Effector memory CD4-positive, alpha-beta T cell (primary cell): ENCODE measurements at places on chromosomes 5 and 9.
A peak's percentile ranks its signal among the peaks of the same experiment; 100 is the strongest.

DNA sequence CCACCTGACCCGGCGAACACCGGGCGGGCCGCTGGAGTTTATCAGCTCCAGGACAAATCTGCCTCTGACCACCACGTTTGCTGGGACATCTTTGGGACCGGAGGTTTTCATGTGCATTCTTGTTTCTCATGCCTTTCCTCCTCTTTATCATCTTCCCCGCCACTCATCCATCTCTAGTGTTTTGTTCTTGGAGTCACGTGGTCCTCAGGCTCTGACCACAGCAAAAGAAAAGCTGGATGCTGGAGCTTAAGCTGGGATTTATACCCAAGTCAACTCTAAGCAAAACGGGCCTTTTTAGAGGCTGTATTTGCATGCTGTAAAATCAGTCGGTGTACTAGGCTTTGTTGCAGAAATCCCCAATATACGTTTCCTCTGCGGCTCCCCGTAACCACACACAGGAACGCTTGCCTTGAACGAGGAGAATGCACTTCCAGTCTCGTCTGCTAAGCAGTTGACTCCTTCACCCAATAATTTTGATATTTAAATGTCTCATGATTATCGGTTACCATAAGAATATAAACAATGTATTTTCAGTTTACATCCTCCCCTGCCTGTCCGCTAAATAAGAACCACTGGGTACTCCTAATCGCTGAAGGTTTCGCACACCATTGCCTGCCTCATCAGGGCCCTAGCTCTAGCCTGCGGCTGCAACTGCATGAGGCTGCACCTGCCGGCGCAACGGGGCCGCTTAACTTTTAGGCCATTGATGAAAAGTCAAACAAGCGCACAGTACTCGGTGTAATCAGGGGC is 560 bp upstream of the NDUFS6 start:
- DNase-seq = peak; percentile 52

DNA sequence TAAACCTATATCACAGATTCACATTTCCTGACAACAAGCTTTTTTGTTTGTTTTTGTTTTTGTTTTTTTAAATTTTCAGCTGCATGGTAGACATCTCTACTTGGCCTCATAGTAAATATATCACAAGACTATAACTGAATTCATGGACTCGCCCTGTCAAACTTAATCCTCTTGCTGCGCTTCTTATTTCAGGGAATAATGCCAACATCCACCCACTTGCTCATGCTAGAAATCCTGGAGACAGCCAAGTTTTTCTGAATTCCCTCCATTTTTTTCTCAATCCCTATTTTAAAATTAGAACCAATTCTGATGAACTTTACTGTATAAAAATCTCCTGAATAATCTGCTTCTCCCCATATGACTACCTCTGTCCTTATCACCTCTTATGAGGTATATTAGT is 283.6 kb upstream of the RPS23 start:
- no peak for DNase-seq

GRCh38 chr9:32550150-32550561 is 2.0 kb upstream of the SMIM27 start:
- no peak for DNase-seq

GRCh38 chr5:35954175-35954574 is 15.8 kb upstream of the CAPSL start:
- DNase-seq = no peak

DNA sequence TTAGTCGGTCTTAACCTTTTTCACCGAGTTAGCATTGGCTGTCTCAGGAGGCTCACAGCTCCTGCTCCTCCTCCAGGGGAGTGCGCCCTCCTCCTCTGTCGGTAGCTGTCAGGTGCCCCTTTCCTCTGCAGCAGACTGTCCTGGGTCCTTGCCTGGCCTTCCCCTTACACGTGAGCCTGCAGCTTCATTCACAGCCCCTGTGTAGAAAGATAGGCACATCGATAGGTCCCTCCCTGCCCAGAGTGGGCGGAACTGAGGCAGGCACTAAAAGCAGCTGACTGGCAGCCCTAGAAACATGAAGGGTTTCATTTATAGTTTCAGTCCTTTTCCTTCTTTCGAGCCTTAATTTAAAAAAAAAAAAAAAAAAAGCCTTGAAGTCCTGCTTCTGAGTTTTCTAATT is 17.2 kb downstream of the TENT4A start:
- DNase-seq = no peak

DNA sequence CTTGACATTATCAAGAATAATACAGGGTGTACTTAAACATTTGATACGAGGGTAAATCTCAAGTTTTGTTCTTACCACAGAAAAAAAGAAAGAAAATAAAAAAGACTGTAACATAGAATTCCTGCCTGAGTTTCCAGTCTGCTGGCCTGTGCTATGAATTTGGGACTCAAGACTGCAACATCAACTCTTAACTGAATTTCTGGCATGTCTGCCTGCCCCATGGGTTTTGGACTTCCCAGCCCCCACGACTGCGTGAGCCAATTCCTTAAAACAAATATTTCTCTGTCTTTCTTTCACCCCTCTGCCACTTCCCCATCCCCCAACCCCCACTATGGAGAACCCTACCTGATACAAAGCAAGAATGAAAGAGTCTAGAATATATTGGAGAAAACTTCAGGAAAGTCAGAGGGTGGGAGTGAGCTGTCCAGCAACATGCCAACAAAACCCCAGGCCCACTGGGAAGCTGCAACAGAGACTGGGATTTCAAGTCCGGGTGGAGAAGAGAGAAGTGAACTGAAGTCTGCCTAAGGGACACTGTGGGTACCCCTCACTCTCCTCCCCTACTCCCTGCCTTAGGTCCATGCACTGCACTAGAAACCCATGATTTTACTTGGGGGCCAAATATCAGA is 43.0 kb downstream of the MARCHF3 start:
- DNase-seq = no peak

GRCh38 chr9:30299126-30299780 is 2085.2 kb upstream of the ACO1 start:
- no peak for DNase-seq

GRCh38 chr5:8934455-8934854 is 611.4 kb downstream of the SEMA5A start:
- no peak for DNase-seq

DNA sequence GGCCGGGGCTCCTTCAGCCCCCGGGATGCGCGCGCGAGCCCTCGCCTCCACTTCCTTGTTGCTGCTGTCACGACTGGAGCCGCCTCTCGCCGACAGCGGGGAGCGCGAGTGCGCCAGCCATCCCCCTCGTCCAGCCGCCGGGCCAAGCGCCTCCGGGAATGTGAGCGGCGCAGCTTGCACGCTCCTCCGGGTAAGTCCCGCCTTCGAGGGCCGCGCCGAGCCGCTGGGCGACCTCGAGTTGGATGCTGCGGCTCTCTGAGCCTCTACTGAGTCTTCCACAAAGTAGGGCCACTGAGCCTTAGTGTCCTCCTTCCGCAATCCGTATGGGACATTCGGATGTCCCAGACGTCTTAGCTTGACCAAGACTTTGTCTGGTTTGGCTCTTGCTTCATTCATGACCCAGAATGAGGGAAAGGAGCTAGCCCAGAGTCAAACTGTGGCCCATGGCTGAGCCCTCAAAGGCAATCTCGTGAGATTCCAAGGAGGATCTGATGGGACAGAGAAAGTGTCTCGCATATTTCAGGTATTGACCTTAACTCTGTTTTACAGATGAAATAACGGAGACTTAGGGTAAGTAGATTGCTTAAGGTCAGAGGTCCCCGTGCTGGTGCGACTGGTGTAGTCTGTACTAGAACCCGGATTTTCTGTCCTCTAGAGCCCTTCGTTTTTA is 586 bp downstream of the HMGXB3 start:
- peak; percentile 13 for DNase-seq

DNA sequence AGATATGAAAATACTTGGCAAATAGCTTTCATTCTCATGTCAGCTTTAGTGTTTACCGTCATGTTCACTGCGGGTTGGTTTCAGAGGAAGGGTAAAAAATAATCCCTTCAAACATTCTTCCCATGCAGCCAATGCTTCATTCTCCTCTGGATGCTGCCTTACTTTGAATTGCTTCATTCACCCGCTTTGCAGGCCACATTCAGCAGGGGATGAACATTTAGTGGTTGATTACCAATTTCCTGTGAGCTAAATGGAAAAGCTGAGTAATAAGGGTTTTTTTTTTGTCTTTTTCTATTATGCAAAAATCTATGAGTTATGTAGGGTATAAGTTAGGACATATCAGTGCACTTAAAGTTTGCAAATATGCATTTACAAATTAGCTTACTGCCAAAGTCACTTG is 96.3 kb upstream of the MEF2C start:
- DNase-seq = no peak

DNA sequence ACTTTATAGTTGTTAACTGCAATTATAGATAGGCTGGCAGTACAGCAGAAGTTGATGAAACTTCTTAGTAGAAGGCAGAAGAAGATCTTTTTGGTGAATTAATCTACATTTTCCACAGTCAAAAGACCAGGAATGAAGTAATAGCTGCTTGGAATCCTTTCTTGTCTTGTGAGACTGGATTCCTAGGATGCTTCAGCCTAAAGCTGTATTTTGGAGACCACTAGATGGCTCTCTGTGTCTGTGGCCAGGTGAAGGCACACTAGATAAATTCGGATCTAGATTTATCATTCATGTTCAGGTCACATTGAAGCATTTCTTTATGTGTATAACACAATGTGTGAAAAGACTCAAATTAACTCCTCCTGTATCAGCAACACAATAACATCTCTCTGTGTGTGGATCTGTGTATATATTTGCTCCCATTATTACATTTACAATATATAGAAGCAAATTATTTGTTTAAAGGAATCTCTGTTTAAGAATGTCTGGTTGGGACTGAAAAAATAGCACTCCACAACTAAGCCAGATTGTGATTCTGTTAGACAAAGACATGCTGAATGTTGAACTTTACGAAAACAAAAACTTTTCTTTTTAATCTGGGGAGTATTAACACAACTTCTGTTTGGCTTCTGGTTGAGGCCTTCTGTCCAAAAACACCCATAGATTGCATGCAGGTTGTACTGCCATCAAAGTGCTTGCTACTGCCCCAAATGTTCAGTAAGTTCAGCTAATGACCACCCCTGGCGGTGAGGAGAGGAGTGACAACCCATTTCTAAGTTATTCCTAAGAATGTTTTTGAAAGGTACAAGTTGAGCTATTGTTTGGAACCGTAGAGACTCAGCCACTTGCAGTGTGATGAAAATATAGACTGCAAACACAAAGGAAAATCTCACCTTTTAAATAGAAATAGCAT is 10.6 kb downstream of the GRIN3A start:
- no peak for DNase-seq

- no peak for DNase-seq
These were observed 8.0 kb downstream of the LHX6 start for GRCh38 chr9:122220673-122221182.

DNA sequence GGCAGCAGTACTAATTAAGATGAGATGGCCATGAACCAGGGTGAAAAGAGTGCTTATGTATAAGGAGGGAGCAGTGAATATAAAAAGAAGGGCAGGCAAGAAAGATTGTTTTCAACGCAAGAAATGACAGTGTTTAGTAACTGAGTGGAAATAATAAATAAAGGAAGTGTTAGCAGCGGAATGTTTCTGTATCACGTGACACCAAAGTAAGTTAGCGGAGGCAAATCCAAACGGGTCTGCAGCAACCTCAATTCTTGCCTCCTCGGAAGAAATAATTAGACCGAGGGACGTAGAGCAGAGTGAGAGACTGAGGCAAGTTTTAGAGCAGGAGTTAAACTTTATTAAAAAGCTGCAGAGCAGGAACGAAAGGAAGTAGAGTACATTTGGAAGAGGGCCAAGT is 15.4 kb upstream of the GAS1 start:
- DNase-seq = no peak

- DNase-seq = no peak
These were observed 85.3 kb downstream of the TTC39B start for GRCh38 chr9:15221746-15222145.

GRCh38 chr5:111641533-111642233 is 115.3 kb downstream of the NREP start:
- DNase-seq = no peak

DNA sequence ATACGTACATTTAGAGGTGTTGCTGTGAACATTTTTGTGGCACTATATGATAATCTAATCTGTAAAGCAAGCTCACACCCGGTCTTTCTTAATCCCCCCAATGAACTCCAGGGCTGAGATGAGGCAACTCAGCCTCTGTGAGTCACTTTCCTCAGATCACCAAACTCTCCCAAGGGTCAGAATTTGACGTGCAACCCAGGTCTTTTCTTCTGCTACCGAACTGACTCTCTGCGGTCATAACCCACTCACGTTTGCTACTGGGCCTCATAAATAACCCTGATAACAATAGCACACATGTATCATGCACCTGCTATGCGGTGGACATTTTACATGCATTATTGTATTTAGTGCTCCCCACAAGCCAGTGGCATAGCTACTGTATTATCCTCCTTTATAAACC is 153.1 kb downstream of the DROSHA start:
- no peak for DNase-seq

GRCh38 chr9:94553029-94553938 is 1.6 kb upstream of the PCAT7 start:
- no peak for DNase-seq

- no peak for DNase-seq
These were observed 6.8 kb upstream of the CTNNAL1 start for GRCh38 chr9:109020113-109020512.

DNA sequence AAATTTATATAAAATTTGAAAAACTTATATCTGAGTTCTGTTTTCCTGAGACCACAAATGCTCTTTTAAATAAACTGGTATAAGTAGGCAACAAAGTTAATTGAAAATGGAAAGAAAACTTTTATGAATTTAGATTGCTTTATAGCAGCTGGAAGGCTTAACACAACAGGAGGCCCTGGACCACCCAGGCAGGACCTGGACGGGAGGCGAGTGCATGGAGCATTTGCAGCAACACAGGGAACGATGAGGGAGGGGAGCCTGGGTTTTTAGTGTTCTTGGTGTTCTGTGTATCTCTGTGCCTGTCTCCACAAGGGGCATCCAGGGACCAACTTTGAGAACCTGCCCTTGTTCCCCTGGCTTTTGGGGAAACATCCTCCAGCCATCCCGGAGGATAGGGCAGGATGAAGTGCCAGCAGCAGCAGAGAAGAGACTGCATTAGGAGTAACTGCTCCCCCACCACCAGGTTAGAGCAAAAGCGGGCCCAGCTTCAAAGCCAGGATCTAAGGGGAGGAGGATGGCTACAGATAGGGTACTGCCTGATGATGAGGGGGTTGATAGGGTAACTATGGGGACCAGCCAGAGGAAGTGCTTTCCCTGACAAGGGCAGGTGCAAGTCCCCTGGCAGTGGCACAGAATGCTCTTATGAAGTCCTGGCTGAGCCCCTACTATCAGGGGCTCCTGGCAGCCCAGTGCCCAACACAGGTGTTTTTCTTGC is 6.7 kb upstream of the SPATA31E1 start:
- no peak for DNase-seq

DNA sequence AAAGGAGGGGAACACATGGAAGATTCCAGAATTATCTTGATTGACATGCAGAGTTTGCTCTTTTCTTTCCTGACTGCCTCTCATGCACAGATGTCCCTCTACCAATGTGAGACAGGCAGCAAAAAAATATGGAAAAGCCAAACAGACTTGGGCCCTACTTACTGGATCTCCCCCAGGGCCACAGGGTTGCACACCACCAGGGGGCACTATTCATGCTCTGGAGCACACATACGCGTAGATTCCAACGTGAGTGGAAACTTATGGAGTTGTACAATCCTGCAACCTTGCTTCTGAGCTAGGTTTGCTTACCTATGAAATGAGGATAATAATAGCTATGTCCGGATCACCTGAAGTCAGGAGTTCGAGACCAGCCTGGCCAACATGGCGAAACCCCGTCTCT is 319.5 kb downstream of the ARHGEF28 start:
- DNase-seq = no peak
